ENCODE measurements at places on chromosomes 6 and 20.
A peak's percentile ranks its signal among the peaks of the same experiment; 100 is the strongest.

DNA sequence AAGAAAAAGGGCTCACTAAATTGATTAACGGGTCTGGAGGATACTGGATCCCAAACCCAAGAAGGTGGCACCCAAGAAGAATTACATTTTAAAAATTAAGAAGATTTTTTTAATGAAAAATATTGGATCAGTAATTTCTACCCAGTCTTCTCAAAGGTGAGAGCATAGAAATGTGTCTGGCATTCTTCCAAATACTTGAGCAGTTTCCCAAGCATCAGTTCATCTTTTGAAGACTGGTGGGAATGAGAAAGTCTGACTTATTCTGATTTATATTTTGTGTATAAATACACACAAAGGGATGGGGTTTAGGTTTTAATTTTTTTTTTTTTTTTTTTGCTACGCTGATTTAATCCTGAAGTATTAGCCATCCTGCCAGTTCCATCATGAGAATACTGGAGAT lies 3.3 kb downstream of the MGME1 start:
- DNase-seq: no peak

GRCh38 chr6:110537208-110538123 lies 61.1 kb upstream of the SLC22A16 start:
- no peak for DNase-seq

- no peak for DNase-seq
Observed at GRCh38 chr20:47676912-47677634, 108.2 kb downstream of the SULF2 start.

- DNase-seq: no peak
Observed at GRCh38 chr6:28311139-28311823, 24.7 kb downstream of the ZSCAN31 start.

- no peak for DNase-seq
Observed at GRCh38 chr6:158772172-158772571, 47.0 kb downstream of the EZR start.

DNA sequence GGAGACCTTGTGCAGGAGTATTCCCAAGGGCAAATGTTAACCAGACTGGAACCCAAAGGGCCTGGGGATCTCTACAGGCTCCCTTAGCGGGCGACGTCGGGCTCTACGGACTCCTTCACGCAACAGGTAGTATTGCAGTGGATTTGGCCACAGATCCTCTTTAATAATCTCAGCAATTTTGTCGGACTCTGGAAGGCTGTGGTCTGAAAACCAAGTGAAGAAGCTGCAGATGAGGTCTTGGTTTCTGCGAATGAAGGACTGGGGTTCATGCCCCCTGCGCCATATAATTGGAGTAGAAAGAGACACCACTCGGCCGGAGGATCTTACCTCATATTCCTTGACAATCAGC lies 1.3 kb downstream of the TSPYL1 start:
- no peak for DNase-seq

DNA sequence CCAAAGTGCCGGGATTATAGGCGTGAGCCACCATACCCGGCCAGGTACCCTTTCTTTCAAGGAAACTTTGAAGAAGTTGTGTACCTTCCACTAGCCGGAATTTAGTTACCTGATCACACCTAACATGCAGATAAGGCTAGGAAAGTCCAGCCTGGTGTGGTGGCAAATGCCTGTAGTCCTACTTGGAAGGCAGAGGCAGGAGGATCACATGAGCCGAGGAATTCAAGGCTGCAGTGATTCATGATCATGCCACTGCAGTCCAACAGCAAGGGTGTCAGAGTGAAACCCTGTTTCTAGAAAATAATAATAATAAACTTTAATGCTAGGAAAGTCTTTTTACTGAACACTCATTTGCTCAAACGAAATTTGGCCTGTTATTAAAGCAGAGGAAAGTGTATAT lies 21.0 kb downstream of the NFYA start:
- DNase-seq: no peak

DNA sequence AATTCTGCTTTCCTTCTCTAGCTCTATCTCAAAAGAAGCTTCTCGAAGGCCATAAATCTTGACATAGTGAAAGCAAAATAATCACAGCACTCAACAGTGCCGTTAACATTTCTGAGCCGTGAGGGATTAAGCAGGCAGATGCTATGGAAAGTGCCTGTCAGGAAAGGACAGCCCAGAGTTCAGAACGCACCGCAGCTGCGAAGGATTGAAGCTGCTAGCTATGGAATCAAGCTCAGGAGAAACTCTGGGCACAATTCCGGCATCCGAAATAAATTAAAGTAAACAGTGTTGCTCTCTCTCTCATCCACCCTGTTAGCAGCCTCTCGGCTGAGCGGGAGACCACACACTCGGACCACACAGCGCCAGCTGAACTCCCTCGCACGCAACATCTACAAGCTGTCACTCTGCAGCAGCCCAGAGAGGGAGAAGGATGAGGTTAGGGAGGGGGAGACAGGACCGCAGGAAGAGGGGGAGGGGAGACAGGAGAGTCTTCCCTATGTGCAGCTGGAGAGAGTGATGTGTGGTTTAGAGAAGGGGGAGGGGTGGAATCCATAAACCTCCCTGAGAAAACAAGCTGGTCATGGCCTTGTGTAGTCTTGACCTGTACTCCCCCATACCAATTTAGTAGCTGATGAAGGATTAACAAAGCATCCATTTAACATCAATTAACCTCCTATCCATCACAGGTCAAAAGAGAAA lies 9.0 kb downstream of the EXOC2 start:
- DNase-seq: no peak

DNA sequence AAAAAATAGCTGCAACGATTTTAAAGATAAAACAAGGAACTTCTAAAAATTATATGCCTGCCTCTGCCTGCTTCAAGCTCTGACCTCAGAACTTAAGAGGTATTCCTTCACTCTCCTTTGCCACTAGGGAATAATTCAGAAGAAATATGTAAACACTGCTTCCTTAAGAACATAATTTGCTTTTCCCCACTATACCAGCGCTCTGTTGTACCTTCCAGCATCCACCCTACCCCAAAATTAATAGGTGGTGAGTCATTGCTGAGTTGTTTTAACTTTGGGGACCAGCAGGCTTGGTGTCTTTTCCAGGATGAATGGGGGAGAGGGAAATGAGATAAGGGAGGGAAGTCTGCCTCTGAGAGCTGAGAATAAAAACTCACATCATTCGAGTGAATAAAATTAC lies 107.7 kb upstream of the ATXN1 start:
- no peak for DNase-seq

DNA sequence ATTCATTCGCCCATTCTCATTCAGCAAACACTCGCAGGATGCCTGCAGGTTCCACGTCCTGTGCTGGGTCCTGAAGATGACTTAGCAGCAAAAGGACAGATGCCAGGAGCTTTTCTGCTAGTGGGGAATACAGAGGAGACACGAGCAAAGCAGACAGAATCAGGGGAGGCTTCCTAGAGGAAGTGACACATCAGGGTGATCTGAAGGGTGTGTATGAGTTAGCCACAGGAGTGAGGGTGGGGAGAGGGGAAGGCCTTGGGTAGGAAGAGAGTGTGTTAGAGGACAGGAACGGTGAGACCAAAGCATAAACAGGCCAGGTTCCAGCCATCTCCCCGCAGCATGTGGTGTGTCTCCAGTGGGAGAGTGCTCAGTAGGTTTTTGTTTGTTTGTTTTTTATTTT lies 73.4 kb upstream of the GTSF1L start:
- no peak for DNase-seq

DNA sequence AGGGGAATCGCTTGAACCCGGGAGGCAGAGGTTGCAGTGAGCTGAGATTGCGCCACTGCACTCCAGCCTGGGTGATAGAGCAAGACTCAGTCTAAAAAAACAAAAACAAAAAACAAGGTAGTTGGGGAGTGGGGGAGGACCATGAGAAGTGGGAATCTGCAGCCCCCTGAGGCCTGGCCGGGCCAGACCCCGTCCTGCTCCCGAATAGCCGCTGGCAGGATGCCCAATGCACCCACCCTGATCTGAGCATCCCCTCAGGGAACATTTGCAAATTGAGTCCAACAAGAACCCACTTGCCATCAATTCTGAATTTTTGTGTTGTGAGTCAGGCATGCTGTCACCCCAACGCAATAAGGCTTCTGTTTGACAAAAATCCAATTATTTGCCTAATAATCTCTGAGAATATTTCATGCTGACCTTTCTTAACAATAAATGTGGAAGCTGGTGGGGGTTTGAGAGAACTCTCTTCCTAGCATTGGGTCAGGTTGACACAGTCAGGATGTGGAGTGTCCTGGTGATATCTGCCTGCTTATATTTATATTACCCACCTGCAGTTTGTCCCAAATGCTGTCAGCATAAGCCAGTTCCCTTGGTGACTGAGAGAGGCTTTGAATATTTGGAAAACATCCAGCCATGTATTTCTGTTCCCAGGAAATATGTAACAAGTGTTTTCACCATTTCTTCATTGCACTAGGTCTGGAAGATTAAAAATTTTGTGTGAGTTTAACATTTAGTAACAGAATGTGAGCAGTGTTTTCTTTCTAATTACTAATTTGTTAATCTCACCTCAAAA lies 28.4 kb upstream of the FRMD1 start:
- DNase-seq: no peak

GRCh38 chr6:100514660-100515059 lies 49.9 kb upstream of the SIM1 start:
- no peak for DNase-seq

DNA sequence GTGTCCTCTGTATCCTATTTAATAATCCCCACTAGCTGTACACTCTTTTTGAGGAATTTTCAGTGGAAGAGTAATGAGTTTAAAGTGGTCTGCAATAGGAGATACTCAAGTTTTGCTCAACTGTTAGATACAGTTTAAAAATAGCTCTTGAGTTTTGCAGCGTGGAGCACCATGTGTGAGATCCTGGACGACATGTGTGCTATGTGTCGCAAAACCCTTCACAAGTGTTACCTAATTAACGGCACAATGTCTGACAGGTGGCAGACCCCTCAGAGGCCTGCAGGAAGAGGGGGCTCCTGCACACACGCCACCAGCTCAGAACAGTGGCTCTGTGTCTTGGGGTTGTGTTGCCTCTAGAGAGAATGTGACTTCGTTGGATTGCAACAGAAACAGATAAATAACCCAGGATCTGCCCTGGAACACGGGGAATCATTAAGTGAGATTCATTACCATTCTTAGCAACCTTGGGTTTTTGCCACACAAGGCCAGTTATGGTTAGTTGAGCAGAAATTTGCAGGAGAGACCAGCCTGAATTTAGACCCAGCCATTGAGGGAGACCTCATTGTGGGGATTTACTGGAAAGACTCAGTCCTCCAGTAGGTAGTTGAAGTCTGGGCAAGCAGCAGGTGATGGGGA lies 73.8 kb downstream of the SASH1 start:
- DNase-seq: no peak

GRCh38 chr6:145206247-145206907 lies 528.9 kb downstream of the EPM2A start:
- DNase-seq: no peak

- peak; percentile 50 for DNase-seq
Observed at GRCh38 chr20:57388953-57389694, 2.1 kb upstream of the RBM38 start.

Measured in activated T-helper 9 cell treated with anti-CD3 and anti-CD28 coated beads, Interleukin-2, amount 50 U/mL, for 16 hours (primary cell).